ENCODE measurements at places on chromosomes 2 and 18.

DNA sequence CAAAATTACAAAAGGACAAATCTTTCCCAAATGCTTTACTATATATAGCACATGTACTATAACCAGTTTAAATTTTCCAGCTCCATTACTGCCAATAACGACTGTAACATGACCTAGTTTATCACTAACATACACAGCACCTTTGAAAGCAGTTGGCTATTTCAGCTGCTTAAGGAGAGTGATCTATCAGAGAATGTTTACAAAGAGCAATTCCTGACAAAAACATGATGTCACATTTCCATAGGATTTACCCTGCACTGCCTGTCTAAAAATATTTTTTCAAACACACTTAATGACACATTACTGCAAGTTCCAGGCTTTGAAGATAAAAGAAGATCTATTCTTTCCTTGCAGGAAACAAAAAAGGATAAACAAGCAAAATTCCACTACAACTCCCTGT, 40.6 kb downstream of the ZNF516 start:
- no peak for DNase-seq

- no peak for DNase-seq
Observed at GRCh38 chr2:10908195-10908594, 3.5 kb upstream of the KCNF1 start.

DNA sequence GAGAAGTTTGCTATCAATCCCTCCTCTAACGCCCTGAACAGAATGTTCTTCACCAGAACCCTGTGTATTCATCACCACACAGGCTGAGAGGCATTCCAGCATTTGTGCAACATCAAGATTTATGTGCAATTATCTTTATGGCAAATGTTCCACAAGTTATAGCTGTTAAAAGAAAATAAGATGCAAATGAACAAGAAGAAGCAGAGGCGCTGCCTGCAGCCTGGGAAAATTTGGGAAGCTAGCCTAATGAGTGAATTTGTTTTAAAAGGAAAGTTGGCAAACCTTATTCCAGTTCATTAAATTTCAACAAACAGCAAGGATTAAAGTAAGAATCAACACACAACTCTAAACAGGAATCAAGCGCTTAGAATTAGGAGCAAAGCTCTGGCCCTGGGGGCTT, 5.3 kb downstream of the TPO start:
- no peak for DNase-seq

GRCh38 chr2:218236829-218237228, 19.8 kb downstream of the ARPC2 start:
- no peak for DNase-seq

DNA sequence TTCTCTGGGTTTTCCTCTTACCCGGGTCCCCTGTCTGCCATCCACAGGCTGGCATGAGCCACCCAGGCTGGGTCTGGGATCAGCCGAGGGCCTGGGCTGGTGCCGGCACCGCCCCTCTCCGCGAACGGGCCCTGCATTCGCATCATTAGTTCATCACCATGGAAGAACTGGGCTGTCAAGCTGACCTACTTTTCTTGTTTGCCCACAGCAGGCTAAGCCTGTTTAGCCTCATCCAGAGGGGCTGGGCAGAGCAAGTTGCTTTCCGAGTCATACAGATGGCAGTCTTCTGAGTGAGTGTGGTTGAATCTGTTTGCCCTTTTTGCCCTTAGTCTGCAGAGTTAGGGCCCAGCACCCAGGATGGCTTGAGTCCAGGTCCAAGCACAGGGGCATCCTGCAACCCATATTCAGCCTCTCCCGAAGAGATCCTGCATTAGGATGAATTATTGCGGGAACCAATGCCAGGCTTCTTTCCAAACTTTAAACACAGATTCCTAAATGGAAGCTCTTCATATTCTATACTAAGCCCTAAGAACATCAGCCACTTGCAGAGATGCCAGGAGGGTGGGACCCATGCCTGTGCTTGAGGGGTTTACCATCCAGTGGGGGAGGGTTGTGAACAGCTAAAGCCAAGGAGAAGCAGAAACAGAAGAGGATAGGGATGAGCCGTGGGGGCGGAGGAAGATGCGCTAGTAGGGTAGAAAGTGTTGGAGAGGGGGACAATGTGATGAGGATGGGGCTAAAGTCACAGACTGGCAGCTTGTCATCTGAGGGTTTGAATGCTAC, 68.0 kb downstream of the NPAS2 start:
- DNase-seq: no peak

DNA sequence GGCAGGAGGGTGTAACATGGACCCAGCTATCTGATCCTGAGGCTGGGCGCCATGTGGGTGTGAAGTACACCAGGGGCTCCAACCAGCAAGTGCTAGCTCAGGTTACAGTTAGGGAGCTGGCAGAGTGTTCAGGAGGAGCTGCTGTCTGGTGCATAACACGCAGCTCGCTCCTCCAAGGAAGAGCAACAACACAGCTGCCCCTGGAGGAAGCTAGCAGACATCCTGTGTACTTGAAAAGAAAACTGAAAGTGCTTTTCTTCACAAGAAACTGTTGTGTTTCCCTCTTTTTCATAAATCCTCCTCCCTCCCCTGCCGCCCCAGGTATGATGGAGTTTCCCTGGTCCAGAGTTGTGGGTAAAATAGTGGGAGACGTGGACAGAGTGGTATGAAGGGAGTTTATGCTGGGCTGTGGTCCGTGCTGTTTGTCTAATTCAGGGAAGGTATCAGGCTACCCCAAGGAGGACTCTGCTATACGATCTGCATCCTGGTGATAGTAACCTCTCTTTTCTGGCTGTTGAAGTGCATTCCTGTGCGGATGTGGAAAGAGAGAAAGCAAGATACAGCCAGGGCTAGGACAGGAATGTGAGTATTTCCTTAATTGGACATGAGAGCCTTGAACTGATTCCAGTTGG, 6.1 kb upstream of the LBH start:
- no peak for DNase-seq

GRCh38 chr2:30877833-30878232, 70.6 kb upstream of the CAPN13 start:
- DNase-seq: no peak

DNA sequence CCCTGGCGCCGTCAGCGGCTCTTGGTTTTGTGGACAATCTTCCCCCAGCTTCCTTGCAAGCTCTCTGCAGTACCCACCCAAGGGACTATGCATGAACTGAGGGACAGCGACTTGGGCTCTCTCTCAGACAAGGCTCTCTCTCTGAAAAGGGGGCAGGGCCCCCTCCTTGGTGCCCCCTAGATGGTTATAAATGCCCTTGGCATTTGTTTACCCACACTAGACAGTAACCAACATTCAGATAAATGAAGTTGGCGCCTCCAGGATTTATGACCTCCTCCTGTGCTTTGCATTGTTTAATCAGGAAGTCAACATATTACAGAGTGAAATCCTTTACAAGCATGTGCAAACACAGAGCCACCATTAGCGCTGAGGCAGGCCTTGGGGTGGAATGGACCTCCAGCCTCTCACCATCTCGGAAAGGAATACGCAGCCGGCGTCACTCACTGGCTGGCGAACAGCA, 547.4 kb upstream of the ID2 start:
- no peak for DNase-seq

- DNase-seq: no peak
Observed at GRCh38 chr2:196977507-196977906, 51.0 kb upstream of the PGAP1 start.

DNA sequence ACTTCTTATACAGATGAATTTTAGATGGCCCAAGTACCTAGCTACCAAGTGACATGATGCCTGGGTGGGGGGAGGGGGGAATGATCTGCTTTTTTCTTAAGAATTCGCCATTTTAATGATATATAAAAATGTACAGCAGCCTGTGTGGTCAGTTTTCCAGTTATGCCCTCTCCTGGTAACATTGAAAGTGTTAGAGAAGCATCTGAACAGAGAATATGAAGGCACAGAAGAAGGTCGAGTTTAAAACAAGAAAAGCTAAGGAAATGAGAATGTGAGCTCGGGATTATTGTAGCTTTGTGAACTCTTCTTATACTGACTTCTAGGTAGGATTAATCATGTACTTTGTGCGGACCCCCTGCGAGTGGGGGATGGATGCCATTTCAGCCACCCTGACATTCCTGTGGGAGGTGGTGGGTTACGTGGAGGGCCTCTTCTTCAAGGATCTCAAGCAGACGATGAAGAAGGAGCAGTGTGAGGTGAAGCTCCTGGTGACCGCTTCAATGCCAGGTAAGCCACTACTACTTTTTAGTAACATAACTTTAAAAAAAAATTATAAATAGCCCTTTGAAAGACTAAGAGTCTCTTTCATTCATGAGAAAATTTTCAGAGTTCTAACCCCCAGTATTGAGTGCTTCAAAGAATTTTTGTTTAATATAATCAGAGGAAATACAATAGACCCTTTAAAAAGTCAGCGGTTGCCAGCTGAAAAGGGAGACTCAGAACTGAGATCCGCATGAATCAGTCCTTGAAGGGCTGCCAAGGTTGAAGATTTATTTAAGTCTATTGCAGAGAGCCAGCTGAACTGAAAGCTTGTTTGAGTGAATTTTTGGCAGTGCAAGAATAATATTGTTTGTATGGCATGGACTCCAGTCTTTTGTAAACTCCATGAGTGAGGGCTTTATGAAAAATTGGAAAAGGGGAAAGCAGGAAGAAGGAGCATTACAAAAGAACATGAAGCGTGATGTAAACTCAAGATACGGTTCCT, 68.6 kb upstream of the RPE start:
- no peak for DNase-seq
